C1 segment of cervical spinal cord (tissue), 14 donors: ENCODE measurements at places on chromosomes 1 and 21.

GRCh38 chr1:235996048-235996785 is 68.7 kb downstream of the NID1 start:
- DNase-seq: no peak

DNA sequence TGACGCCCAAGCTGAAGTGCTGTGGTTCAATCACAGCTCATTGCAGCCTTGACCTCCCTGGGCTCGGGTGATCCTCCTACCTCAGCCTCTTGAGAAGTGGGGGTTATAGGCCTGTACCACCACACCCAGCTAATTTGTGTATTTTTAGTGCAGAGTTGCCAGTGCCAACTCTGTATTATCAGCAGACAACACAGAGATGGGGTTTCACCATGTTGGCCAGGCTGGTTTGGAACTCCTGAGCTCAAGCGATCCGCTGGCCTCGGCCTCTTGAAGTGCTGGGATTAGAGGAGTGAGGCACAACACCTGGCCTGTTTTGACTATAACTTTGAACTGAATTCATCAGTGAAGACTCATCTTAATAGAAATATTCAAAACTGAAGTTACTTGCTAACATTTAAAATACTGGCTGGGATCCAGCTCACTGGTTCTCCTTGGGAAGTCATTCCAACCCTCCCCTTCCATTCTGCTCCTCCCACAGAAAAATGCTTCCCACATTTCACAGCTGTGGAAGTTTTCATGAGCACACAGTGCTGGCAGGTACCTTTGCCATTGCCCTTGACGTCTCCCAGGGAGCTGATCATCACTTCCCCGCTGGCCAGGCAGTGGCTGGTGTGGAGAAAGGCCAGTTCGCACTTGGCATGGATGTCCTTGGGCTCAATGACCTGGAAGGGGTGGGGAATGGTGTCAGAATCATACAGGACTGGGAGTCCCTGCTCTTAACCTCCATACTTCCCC is 4.7 kb downstream of the SELENBP1 start:
- no peak for DNase-seq

GRCh38 chr1:224607188-224608148 is 8.6 kb upstream of the CNIH3 start:
- DNase-seq: no peak

GRCh38 chr1:208055535-208055934 is 144.6 kb upstream of the CD34 start:
- DNase-seq: no peak

DNA sequence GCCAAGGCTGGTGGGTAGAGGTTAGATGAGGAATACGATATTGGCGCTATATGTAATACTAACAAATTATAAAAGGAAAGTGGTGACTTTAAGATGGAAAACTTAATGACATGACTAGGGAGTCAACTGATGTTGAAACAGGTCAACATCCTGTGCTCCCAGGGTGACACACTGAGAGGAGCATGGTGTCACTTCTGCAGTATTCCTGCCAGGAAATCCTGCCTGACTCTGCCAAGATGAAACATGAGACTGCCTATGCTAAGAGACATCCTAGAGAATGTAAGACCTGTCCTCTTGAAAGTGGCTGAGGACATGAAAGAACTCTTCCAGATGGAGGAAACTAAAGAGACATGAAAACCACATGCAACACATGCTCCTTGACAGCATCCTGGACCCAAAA is 65.0 kb upstream of the KCND3 start:
- DNase-seq: no peak
